ENCODE measurements at places on chromosomes 11 and 22.

DNA sequence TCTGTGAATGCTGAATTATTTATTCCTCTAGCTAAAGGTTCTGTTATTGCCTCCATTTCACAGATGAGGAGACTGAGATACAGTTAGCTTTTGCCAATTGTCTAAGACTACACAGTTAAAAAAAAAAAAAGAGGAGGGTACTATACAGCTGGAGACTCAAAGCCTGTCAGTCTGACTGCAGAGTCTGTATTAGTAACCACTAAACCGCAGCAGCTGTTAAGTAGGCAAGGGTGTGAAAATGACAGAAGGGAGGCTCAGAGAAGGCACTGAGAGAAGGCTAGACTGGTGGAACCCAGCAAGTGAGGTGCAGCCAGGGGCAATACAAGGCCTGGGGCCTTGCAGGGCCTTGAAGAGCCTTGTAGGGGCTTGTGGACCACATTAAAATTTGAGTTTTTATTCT is 181.2 kb downstream of the CSNK2A3 start:
- DNase-seq: peak; percentile 28

DNA sequence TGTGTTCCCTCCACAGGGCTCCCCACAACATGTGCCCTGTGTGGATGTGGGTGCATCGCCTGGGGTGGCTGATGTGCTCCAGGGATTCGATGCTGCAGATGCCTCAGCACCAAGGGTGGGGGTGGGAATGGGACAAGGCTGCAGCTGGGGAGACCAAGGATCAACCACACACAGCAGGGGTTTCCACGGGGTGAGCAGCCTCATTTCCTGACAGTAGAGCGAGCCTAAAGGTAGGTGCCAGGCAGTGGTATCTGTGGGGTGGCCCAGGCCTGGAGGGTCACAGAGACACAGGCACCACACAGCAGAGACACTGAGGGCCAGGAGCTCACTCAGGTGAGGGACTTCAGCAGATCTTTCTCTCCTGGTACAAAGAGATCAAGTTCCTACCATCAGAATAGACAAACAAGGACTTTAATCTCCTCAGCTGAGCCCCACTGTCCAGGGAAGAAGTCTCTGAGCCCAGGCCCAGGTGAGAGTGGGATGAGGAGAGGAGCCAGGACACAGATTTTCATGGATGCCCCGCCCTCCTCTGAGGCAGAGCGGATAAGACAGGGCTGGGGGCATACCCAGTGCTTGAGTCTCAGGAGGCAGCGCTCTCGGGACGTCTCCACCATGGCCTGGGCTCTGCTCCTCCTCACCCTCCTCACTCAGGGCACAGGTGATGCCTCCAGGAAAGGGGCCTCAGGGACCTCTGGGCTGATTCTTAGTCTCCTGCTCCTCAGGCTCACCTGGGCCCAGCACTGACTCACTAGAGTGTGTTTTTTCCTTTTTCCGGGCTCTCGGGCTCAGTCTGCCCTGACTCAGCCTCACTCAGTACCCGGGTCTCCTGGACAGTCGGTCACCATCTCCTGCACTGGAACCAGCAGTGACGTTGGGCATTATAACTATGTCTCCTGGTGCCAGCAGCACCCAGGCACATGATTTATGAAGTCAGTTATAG is 19.7 kb downstream of the GGTLC2 start:
- no peak for DNase-seq

- no peak for DNase-seq
Measured at GRCh38 chr11:27552341-27552740, 45.8 kb upstream of the LIN7C start.

DNA sequence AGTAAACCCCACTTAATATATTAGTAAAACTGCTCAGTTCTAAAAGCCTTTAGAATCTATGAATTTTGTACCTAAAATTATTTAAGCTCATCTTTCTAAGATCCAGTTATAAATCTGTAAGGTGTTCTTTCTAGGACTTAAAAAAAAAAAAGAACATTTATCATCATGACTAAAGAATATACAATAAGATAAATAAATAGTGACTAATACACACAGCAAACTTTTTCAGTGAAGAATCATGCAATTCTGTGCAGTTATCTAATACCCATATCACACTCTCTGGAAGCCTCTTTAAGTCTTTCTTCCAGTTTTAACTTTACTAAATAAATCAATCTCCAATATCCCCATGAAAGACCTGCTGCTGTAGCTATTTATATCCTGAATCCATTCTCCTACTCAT is 59.8 kb downstream of the CEP57 start:
- no peak for DNase-seq

- DNase-seq: no peak
Measured at GRCh38 chr11:91860661-91861060, 364.0 kb upstream of the FAT3 start.

GRCh38 chr22:49517667-49518185 is 309.9 kb downstream of the BRD1 start:
- no peak for DNase-seq

- no peak for DNase-seq
Measured at GRCh38 chr11:8292351-8292750, 28.7 kb upstream of the LMO1 start.

- no peak for DNase-seq
Measured at GRCh38 chr11:76831686-76832310, 28.9 kb upstream of the ACER3 start.

All from NB4 (cell line).